OCI-LY7 (cell line): ENCODE measurements at places on chromosomes 5 and 9. TPM values are rescaled to one million over a fixed set of nuclear protein-coding genes. Genes with fewer than 3 reads are reported as not detected.

DNA sequence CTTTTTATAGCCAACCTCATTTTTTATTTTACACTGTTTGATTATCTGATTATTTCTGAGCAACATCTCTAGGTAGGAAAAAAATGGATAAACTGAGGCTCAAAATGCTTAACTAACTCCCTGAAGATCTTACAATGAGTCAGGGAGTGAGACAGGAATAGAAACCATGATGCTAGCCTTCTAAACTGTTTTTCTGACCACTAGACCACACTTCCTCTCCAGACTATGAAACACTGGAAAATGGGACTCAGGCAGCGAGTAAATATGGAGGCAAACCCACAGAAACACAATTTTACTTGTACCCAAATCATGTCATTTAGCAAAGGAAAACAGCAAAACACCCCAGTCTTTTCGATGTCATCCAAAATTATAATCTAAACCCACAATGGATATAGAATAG is 129.9 kb upstream of the ANKH start:
- no peak for DNase-seq

- no peak for DNase-seq
Measured at GRCh38 chr5:133933169-133933509, 35.3 kb downstream of the C5orf15 start.

DNA sequence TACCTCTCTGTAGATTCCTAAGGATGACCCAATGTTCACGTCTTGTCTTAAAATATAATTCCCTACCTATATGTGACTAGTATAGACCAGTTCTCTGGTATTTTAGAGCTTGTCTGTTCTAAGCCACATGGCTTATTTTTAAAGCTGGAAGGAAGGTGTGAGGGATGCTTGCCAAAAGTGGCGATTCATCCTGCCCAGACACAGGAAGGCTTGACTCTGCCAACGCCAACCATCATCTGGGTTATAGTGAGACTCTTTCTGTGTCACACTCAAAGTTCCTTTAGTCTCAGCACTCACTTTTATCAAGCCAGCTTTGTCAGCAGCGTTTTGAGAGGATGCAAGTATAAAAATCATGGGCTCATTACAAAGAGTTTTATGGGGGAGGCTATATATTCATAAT is 500.0 kb downstream of the PTPRD start:
- DNase-seq = no peak

GRCh38 chr5:8034852-8035251 is 165.9 kb downstream of the MTRR start:
- no peak for DNase-seq

Gene CBY3
- total RNA-seq = not detected in 2 replicates

- no peak for DNase-seq
Measured at GRCh38 chr5:174335682-174336364, 290.3 kb downstream of the NSG2 start.

Gene NELFB
- 74.8 and 76.1 TPM in 2 replicates for total RNA-seq
